Activated naive CD4-positive, alpha-beta T cell treated with anti-CD3 and anti-CD28 coated beads for 36 hours (primary cell): ENCODE measurements at places on chromosomes 7 and 10. TPM values are rescaled to one million over a fixed set of nuclear protein-coding genes. Genes with fewer than 3 reads are reported as not detected.

GRCh38 chr10:129055225-129055624 lies 411.8 kb upstream of the MGMT start:
- no peaks in the 10 kb centered on the region for H3K36me3 ChIP-seq
- H3K4me3 ChIP-seq, result no peak overlapping the region
- no peak overlapping the region for H3K27ac ChIP-seq
- no peak for DNase-seq

GRCh38 chr7:102152672-102153598 lies 133.7 kb upstream of the SH2B2 start:
- no peaks in the 10 kb centered on the region for H3K4me1 ChIP-seq
- H3K27me3 ChIP-seq, result no peaks in the 10 kb centered on the region
- peaks cover 6% of the 10 kb centered on the region for H3K36me3 ChIP-seq
- no peak for DNase-seq

DNA sequence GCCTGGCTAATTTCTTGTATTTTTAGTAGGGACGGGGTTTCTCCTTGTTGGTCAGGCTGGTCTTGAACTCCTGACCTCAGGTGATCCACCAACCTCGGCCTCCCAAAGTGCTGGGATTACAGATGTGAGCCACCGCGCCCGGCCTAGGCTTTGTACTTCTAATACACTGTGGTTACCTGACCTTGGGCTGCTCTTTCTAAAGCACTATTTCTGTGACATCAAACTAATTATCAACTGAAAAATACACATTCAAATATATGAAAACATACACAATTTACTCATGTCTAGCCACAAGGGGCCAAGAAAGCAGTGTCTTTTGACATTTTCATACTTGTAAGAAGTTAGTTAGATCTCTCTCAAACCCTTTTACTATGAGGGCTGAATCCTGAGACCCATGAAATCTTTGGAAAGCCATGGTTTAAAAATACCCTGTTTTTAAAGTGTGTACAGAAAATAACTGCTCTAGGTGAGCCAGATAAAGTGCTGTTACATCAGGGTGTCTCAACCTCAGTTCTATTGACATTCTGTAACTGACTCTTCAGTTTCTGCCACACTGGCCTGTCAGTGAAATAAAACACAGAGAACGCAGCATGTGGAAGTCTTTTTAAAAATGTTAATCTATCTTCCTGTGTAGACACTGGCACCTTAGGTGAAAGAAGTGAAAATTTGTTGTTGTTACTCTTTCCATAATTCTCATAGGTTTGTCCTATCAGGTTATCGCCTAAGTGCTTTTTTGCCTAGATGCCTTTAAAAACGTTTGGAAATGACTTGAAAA lies 58.8 kb downstream of the CREM start:
- H3K36me3 ChIP-seq, result peaks cover 14% of the 10 kb centered on the region
- no peaks in the 10 kb centered on the region for H3K27me3 ChIP-seq
- H3K4me3 ChIP-seq, result no peak overlapping the region
- no peak for DNase-seq

DNA sequence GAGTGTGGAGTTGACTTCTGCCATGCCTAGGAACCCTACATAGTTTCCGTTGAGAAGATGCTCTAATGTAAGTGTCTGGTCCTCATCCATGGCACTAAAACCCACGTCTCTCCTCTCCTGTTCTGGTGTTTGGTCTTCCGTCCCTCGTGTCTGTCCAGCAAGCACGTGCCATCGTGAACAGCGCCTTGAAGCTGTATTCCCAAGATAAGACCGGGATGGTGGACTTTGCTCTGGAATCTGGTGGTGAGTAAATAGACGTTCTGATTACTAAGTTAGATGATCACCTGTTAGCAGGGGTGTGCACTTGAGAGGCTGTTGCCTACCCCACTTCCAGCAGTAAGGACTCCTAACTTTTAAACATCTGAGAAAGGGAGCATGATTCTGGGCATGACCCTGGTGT lies 15.1 kb upstream of the GET4 start:
- no peaks in the 10 kb centered on the region for H3K27me3 ChIP-seq
- no peak overlapping the region for H3K27ac ChIP-seq
- DNase-seq, result no peak
- H3K4me1 ChIP-seq, result no peaks in the 10 kb centered on the region

DNA sequence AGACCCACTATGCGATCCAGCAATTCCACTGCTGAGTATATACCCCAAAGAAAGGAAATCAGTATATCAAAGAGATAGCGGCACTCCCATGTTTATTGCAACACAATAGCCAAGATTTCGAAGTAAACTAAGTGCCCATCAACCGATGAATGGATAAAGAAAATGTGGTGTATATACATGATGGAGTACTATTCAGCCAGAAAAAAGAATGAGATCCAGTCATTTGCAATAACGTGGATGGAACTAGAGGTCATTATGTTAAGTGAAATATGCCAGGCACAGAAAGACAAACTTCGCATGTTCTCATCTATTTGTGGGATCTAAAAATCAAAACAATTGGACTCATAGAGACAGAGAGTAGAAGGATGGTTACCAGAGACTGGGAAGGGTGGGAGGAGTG lies 7.1 kb upstream of the NMT2 start:
- no peak for DNase-seq
- no peaks in the 10 kb centered on the region for H3K36me3 ChIP-seq
- no peaks in the 10 kb centered on the region for H3K27me3 ChIP-seq
- H3K4me3 ChIP-seq, result no peak overlapping the region

GRCh38 chr7:135771961-135772638 lies 23.5 kb upstream of the FAM180A start:
- H3K4me1 ChIP-seq, result no peaks in the 10 kb centered on the region
- peaks cover 10% of the 10 kb centered on the region for H3K27me3 ChIP-seq
- no peak overlapping the region for H3K4me3 ChIP-seq
- no peak overlapping the region for H3K27ac ChIP-seq
- H3K36me3 ChIP-seq, result no peaks in the 10 kb centered on the region

DNA sequence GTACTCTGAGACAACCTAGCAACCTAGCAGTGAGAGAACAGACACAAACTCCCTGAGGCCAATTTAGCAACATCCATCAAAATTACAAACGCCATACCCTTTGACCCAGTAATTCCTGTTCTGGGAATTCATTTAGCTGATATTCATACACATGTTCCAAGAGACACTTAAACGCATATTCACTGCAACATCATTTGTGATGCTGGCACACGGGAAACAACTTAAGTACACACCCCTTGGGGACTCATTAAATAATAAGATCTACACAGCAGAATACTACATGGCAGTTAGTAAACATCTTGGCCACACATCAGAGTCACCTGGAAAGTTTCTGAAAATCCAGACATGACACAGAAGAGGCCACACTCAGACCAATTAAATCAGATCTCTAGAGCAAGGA lies 17.6 kb downstream of the NUDCD3 start:
- peaks cover 45% of the 10 kb centered on the region for H3K4me1 ChIP-seq
- H3K36me3 ChIP-seq, result peaks cover 32% of the 10 kb centered on the region
- no peak for DNase-seq
- H3K27ac ChIP-seq, result no peak overlapping the region

GRCh38 chr7:26170663-26171062 lies 18.7 kb downstream of the NFE2L3 start:
- peaks cover 33% of the 10 kb centered on the region for H3K4me1 ChIP-seq
- no peak overlapping the region for H3K27ac ChIP-seq
- no peak overlapping the region for H3K4me3 ChIP-seq
- no peak for DNase-seq
- H3K36me3 ChIP-seq, result peaks cover 24% of the 10 kb centered on the region

- no peak overlapping the region for H3K27ac ChIP-seq
- no peak for DNase-seq
- H3K4me3 ChIP-seq, result no peak overlapping the region
- H3K27me3 ChIP-seq, result no peaks in the 10 kb centered on the region
- no peaks in the 10 kb centered on the region for H3K4me1 ChIP-seq
Observed at GRCh38 chr7:153386556-153386955, 627.0 kb downstream of the ACTR3B start.

- no peak for DNase-seq
- no peak overlapping the region for H3K4me3 ChIP-seq
- H3K27ac ChIP-seq, result no peak overlapping the region
- no peaks in the 10 kb centered on the region for H3K36me3 ChIP-seq
- H3K4me1 ChIP-seq, result no peaks in the 10 kb centered on the region
Observed at GRCh38 chr10:116408719-116409118, 18.9 kb upstream of the PNLIPRP3 start.

DNA sequence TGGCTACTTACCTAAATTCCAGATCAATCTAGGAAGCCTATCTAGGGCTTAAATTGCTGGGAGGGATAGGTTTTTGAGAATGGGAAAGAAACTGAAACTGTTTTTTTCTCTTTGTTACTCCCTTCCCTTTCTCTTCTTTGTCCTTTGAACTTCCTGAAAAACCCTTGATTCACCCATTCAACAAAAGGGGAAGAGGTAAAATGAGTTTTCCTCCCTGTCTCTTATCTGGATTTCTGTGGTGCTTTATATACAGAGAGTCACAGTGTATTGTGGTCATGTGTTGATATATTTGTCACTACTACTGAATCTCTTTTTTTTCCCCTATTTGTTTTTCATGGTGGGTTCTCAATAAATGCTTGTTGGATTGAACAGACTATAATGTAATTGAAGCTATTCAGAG lies 19.8 kb upstream of the NUP205 start:
- DNase-seq, result no peak
- peaks cover 6% of the 10 kb centered on the region for H3K27me3 ChIP-seq
- no peak overlapping the region for H3K27ac ChIP-seq
- no peaks in the 10 kb centered on the region for H3K4me1 ChIP-seq
- H3K36me3 ChIP-seq, result no peaks in the 10 kb centered on the region
- H3K4me3 ChIP-seq, result no peak overlapping the region

DNA sequence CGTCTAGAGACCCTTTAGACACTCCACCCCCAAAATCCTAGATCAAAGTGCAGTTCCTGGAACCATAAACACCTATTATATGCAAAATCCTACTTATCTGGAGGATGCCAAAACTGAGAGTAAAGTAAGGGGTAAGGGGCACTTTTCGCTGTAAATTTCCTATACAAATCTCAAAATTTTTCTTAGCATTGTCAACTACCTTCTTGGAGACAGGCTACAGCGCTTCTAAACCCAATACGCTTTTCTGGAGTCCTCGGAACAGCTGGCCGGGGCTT lies 10.4 kb downstream of the TWIST1 start:
- peaks cover 85% of the 10 kb centered on the region for H3K27me3 ChIP-seq
- H3K4me3 ChIP-seq, result no peak overlapping the region
- no peak overlapping the region for H3K27ac ChIP-seq

- no peak overlapping the region for H3K27ac ChIP-seq
- DNase-seq, result no peak
- no peaks in the 10 kb centered on the region for H3K27me3 ChIP-seq
Observed at GRCh38 chr10:107075117-107075516, 89.4 kb downstream of the SORCS1 start.

DNA sequence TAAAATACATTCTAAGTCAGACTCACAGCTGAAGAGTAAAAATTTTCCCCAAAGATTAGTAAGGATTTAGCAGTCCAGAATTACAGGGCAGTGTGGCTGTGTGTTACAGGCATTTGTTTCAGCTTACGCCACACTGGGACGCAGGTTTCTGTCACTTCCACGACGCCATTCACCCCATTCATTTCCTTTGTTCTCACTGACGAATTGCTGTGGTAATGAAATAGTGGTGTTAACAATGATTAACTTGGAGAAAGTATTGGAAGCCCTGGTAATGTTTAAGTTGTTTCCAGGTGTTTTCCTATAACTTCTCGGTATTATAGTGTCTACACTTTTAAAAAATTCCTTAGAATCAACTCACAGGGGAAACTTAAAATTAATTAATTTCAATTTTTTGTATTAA lies 370.9 kb downstream of the SH2D4B start:
- H3K27me3 ChIP-seq, result peaks cover 12% of the 10 kb centered on the region
- no peak overlapping the region for H3K4me3 ChIP-seq
- no peaks in the 10 kb centered on the region for H3K4me1 ChIP-seq
- no peak overlapping the region for H3K27ac ChIP-seq
- no peaks in the 10 kb centered on the region for H3K36me3 ChIP-seq
- no peak for DNase-seq

GRCh38 chr7:40279991-40280390 lies 145.2 kb downstream of the SUGCT start:
- DNase-seq, result no peak
- H3K36me3 ChIP-seq, result no peaks in the 10 kb centered on the region
- no peaks in the 10 kb centered on the region for H3K27me3 ChIP-seq
- H3K27ac ChIP-seq, result no peak overlapping the region
- H3K4me3 ChIP-seq, result no peak overlapping the region

GRCh38 chr7:109044691-109045090 lies 475.0 kb downstream of the DNAJB9 start:
- peaks cover 2% of the 10 kb centered on the region for H3K36me3 ChIP-seq
- DNase-seq, result no peak
- H3K4me1 ChIP-seq, result no peaks in the 10 kb centered on the region

DNA sequence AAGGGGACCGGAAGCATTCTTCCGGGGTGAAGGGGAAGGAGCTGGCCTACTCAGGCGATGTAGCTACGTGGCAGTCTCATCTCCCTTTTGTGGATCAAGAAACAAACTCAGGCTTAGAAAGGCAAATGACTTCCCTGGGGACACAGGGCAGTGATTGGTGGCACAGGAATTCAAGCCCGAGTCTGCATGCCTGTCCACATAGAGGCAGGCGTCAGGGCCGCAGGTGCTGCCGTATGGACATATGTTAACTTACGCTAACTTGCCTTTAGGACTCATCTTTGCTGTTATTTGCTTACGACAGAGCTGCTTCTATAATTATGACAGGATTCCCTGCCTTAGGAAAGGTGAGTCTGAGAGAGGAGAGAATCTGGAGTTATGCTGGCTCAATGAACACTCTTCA lies 42.3 kb upstream of the KLF6 start:
- no peak overlapping the region for H3K4me3 ChIP-seq
- H3K27ac ChIP-seq, result no peak overlapping the region
- no peak for DNase-seq

GRCh38 chr7:155108144-155108901 lies 38.2 kb downstream of the HTR5A start:
- H3K27ac ChIP-seq, result no peak overlapping the region
- peaks cover 9% of the 10 kb centered on the region for H3K27me3 ChIP-seq
- H3K36me3 ChIP-seq, result no peaks in the 10 kb centered on the region
- no peaks in the 10 kb centered on the region for H3K4me1 ChIP-seq
- H3K4me3 ChIP-seq, result no peak overlapping the region

GRCh38 chr10:109866168-109866994 lies 56.9 kb downstream of the XPNPEP1 start:
- no peak overlapping the region for H3K27ac ChIP-seq
- no peaks in the 10 kb centered on the region for H3K27me3 ChIP-seq
- no peaks in the 10 kb centered on the region for H3K4me1 ChIP-seq
- H3K4me3 ChIP-seq, result no peak overlapping the region
- H3K36me3 ChIP-seq, result peaks cover 79% of the 10 kb centered on the region

Gene C10orf105
- total RNA-seq, result 0.32 TPM

Gene CPN1
- not detected for total RNA-seq

Gene HBP1
- total RNA-seq, result 41.8 TPM

Gene RET
- total RNA-seq, result not detected

Gene AEBP1
- 10.1 TPM for total RNA-seq

Gene FOXP2
- total RNA-seq, result not detected

Gene IFIT1B
- not detected for total RNA-seq

Gene DPYSL4
- total RNA-seq, result 14.1 TPM

Gene CNPY1
- not detected for total RNA-seq

Gene SVOPL
- total RNA-seq, result not detected
